MG63 (cell line): ENCODE measurements at places on chromosomes 11 and 22. TPM values are rescaled to one million over a fixed set of nuclear protein-coding genes. Genes with fewer than 3 reads are reported as not detected.

POTEH gene
- not detected in 2 replicates for total RNA-seq

- peak; percentile 12 for DNase-seq
Observed at GRCh38 chr22:34105461-34106062, 185.3 kb upstream of the LARGE1 start.

GRCh38 chr11:111913997-111914396, 1.5 kb downstream of the HSPB2 start:
- DNase-seq, result peak; percentile 53

GRCh38 chr22:40418366-40419201, 48.2 kb downstream of the SGSM3 start:
- DNase-seq, result no peak

- no peak for DNase-seq
Observed at GRCh38 chr11:104692751-104693150, 205.5 kb downstream of the CASP12 start.
